ENCODE measurements at places on chromosomes 4 and X.

DNA sequence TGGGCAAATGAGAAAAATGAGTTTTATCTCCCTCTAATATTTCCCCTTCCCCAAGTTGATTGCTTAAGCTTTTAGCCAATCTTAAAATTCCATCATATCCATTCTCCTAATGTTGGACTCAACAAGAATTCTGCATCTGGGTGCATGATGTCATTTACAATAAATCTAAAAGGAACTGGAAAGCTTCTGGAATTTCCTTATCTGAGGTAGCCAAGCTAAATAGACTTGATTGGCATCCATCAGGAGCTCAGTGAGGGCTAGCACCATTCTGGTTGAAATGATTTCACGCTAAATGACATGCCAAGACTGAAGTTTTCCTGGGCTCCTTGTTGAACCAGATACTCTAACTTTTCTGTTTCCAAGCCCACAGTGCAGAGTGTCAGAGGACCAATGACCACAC, 110.3 kb upstream of the SCML1 start:
- no peak for DNase-seq

DNA sequence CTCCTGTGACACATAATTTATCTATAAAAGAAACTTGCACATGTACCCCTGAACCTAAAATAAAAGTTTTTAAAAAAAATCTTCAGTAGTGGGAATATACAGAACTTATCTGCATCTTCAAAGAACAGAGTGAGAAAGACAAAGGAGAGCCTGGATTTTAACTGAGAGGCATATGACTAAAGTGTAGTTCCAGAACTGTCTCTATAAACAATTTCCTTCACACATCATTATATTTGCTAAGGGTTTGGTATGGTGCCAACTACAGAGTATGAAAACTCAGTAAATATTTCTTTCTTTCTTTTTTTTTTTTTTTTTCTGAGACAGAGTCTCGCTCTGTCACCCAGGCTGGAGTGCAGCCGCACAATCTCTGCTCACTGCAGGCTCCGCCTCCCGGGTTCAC, 49.9 kb upstream of the NFKB1 start:
- no peak for DNase-seq

DNA sequence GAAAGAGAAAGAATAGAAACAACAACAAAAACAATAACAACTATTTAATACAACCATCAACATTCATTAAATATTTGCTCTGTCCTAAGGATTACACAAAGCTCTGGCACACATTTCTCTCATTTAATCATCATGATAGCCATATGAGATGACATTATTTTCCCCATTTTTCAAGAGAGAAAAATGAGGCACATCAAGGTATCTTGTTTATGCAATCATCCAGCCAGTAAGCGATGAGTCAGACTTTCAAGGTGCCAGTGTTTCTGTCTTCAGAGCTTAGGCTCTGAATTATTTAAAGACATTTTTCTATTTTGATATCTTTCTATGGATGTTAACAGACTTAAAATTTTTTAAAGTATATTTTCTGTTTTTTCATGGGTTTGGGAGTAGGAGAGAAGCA, 541.8 kb upstream of the SMIM31 start:
- no peak for DNase-seq

DNA sequence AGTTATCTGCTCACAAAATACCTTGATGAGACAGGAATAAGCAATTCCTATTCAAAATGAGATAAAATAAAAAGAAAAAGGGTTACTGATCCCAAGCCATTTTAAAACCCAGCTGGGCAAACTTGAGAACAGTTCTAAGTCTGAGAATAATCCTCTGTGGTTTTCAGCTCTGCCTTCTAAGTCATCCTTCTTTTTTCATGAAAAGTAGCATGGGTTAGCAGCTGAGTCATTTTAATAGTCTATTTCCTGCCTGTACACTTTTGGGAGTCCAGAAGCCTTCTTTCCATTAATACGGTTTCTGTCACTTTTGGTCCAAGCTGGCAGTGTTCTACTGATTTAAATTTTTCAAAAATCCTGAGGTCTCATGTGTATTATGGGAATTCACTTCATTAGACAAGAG, 374.3 kb downstream of the IQCM start:
- DNase-seq: no peak

- no peak for DNase-seq
Measured at GRCh38 chr4:176874721-176875445, 82.2 kb upstream of the VEGFC start.

GRCh38 chr4:27176400-27176799, 315.8 kb downstream of the STIM2 start:
- no peak for DNase-seq

- DNase-seq: no peak
Measured at GRCh38 chr4:8921465-8921864, 49.8 kb upstream of the HMX1 start.

DNA sequence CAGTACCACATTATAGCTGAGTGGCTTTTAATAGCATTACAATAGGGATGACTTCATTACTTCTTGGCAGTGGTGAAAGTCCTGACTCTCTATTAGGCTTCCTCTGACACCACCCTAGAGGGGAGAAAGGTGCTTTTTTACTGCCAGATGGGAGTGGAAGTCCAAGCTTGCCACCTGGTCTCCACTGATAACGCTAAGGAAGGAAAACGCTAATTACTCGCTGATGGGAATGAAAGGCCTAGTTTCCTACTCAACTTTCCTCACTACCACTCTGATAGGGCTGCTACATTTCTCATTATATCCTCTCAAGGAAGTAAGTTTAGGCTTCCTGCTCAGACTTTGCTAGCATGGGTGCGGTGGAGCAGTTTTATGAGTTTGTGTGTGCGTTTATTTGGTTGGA, 62.3 kb upstream of the PAGE3 start:
- no peak for DNase-seq

GRCh38 chr4:6200922-6201362, 593 bp upstream of the JAKMIP1 start:
- no peak for DNase-seq

DNA sequence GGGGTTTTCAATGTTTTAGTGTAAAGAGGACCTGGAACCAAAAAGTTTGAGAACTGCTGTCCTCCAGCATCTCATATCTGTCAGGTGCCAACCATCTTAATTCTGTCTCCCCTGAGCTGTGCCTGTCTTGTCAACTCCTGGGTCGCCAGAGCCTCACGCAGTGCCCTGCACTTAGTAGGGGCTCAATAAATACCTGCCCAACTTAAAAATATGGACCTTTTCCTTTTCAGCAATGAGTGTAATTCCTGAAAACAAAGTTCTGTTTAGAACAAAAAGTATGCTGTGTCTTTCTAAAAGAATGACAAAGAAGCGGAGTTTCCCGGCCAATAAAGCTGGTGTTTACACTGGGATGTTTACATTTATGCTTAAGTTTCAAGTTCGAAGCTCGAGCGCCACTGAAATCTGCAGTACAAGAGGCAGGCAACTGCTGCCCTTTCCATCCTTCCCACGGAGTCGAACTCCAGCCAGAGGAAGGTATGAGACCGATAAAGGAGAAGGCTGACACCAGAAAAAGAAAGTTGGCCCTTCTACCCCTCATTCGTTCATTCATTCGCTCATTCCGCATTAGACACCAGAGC, 1.1 kb upstream of the HTATSF1 start:
- no peak for DNase-seq

DNA sequence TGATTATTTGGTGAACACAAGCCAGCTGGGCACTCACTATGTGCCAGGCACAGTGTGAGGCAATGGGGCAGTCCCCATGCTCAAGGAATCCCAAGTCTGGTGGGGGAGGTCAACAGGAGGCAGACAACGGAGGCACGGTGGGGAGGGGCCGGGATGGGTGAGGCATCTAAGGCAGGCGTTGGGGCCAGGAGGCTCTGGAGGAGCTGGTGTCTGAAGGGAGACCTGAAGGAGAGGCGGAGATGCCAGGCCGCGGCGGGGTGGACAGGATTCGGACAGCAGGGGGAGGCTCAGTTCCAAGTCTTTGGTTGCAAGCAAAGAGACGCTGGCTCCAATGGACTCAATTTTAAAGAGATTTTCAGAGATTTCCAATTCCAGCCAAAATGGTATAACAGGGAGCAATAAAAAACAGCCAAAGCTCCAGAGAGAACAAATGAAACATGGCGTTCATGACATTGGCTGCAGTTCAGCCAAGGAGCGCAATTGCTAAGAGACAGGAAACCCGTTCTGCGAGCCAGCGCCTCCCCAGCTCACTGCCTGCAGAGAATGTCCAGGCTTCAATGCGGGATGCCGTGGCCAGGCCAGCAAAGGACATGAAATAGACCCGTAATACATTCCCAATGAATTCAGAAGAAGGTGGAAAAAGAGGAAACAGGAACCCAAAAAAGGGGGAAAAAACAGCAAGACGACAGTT, 105.2 kb upstream of the LRPAP1 start:
- no peak for DNase-seq

DNA sequence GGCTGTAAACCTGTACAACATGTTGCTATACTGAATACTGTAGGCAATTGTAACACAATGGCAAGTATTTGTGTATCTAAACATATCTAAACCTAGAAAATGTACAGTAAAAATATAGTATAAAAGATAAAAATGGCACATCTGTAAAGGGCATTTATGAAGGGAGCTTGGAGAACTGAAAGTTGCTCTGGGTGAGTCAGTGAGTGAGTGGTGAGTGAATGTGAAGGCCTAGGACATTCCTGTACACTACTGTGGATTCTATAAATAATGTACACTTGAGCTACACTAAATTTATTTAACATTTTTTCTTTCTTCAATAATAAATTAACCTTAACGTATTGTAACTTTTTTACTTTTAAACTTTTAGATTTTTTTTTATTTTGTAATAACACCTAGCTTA, 5.0 kb upstream of the SHROOM4 start:
- no peak for DNase-seq

- DNase-seq: no peak
Measured at GRCh38 chr4:164926301-164926700, 49.3 kb downstream of the APELA start.

DNA sequence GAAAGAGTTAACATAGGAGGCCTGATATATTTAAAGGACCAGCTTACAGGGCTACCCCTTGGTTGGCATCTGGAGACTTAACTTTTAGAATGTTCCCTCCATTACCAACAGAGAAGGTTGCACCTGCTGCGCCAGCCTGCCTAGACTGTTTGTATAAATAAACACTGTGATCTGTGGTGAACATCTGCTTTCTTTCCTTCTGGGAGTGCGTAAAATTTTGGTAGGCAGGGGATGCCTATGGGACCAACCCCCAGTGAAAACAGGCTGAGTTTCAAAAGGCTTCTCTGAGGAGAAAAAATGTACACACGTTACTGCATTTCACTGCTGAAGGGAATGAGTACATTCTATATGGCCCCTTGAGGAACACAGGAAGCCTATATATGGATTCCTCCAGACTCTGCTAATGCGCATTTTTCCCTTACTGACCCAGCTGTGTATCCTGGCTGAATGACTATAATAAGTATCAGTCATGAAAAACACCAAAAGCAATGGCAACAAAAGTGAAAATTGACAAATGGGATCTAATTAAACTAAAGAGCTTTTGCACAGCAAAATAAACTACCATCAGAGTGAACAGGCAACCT, 13.8 kb downstream of the CENPC start:
- no peak for DNase-seq

GRCh38 chr4:29983890-29984289, 736.3 kb upstream of the PCDH7 start:
- DNase-seq: no peak

DNA sequence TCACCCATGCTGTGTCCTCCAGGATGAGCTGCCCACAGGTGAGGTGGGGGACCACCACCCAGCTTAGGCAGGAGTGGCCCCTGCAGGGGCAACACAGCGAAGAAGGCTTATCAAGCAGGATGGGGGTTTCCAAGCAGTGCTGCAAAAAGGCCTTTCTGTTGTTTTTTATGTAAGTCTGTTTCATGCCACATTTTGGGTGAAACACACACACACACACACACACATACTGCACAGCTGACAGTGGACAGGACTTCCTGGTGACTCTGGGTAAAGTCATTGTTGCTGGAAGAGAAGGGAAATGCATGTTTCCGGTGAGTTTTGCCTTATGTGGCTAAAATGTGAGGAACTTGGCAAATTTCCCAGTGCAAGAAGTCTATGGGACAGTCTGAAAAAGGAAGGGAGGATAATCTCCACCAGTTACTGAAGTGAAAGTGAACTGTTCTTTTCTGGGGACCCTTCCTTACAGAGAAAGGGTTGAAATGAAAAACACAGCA, 119.2 kb downstream of the IRF2 start:
- no peak for DNase-seq

GRCh38 chr4:6196324-6196723, 4.0 kb downstream of the JAKMIP1 start:
- DNase-seq: no peak

GRCh38 chr4:4685810-4686795, 144.3 kb upstream of the STX18 start:
- DNase-seq: no peak

DNA sequence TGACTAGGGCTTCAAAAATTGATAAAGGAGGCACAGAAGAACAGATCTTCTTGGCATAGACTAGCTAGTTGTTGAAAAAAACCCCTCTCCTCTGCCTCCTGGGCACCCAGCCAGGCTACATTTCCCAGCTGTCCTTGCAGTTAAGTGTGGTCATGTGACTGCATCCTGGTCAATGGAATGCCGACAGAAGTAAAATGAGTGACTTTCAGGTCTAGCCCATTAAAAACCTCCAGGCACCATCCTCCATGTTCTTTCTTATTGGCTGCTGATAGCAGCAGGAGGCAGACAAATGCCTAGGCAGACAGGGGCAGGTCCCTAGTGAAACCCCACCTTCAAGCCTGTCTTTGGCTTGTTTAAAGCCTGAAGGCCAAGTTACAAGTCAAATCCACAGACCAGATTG, 35.3 kb downstream of the ATXN3L start:
- DNase-seq: no peak

GRCh38 chr4:39036172-39036571, 4.0 kb upstream of the TMEM156 start:
- DNase-seq: no peak

DNA sequence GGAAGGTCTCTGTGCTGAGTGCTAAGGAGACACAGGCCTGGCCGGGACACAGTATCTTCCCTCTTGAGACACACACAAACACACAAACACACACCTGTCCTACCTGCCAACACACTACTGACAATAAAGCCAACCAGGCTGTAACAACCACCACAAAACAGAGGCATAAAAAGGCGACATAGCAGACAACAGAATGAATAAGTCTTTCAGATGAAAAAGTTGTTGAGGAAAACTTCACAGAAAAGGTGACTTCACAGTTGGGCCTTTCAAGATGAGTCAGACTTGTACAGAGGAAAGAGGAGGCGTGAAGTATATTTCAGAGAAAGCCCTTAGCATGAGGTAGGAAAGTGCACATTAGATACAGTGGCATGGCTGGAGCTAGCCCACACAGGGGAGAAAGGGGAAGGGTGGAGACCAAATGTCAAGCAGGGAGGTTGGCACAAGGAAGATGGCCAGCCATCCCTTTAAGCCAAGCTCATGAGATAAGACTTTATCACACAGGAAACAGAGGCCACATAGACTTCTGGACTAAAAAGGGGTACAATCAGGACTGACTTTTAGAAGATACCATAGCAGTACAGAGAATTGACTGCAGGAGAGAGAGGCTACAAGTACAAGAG, 54.0 kb downstream of the SLC9A7 start:
- DNase-seq: no peak

DNA sequence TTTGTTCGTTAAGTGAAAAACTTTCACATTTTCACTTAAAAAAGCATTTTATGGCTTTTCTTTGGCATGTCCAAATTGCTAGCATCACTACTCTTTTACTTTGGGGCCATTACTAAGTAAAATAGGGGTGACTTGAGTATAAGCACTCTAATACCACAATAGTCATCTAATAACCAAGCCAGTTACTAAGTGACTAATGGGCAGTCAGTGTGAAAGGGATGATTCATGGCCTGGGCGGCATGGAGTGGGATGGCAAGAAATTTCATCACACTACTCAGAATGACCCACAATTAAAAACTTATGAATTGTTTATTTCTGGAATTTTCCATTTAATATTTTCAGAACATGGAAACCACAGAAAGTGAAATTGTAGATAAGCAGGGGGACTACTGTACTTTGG, 60.9 kb downstream of the BMP15 start:
- no peak for DNase-seq
